Activated B cell treated with CpG ODN at 0.5 μM for 24 hours (primary cell): ENCODE measurements at places on chromosomes 3 and 15. TPM values are rescaled to one million over a fixed set of nuclear protein-coding genes. Genes with fewer than 3 reads are reported as not detected.

Gene P2RY12
- 0.58 and 0.64 TPM in 2 replicates for total RNA-seq

Gene HIGD2B
- total RNA-seq: 0.20 and 0.55 TPM in 2 replicates

DNA sequence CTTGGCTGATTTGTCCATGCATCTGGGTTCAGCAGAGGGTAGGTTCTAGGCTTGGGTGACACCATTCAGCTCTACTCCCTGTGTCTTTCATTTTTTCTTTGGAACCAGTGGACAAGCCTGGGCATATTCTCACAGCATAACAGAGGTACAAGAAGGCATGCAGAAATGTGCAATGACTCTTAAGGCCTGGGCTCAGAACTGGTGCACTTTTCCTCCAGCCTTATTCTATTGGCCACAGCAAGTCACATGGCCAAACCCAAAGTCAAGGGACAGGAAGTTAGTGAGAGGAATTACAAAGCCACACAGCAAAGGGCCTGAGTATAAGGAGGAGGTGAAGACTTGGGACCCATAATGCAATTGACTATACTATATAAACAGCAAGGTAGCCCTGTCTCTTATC, 200.9 kb upstream of the CTDSPL start:
- no peak overlapping the region for H3K4me3 ChIP-seq
- no peaks in the 10 kb centered on the region for H3K27me3 ChIP-seq
- no peaks in the 10 kb centered on the region for H3K4me1 ChIP-seq
- H3K27ac ChIP-seq: no peak overlapping the region
- DNase-seq: no peak

DNA sequence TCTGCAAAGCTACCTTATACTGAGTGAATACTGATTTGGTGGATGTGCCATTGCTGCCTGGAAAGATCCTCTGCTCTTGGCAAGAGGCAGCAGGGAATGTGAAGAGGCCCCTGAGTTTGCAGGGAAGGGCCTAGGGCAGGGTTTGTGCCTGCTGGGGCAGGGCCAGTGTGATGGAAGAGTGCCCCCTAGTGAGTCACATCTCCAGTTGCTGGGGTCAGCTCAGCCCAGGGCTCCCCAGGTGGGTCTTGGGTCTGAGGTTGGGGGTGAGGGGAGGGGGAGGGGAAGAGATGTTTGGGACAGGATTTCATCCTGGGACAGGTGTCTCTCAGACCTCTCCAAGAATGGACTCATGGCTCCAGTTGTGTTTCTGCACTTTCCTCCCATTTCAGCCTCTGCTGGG, 4.1 kb upstream of the AMOTL2 start:
- no peak overlapping the region for H3K4me3 ChIP-seq
- H3K4me1 ChIP-seq: peaks cover 17% of the 10 kb centered on the region
- H3K27ac ChIP-seq: no peak overlapping the region

DNA sequence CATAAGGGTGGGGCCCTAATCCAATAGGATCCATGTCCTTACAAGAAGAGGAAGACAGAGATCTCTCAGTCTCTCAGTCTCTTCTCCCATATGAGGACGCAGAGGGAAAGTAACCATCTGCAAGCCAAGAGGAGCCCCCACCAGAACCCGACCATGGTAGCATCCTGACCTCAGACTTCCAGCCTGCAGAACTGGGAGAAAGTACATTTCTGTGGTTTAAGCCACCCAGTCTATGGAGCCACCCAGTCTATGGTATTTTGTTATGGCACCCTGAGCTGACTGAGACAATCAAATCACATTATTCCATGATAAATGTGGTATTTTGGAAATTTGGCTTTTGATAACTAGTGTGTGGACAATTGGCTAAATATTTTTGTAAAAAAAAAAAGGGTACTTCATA, 101.5 kb upstream of the TMC3 start:
- H3K27ac ChIP-seq: no peak overlapping the region
- H3K36me3 ChIP-seq: no peaks in the 10 kb centered on the region
- H3K4me3 ChIP-seq: no peak overlapping the region
- H3K4me1 ChIP-seq: no peaks in the 10 kb centered on the region

Gene TMC3
- total RNA-seq: not detected in 2 replicates

DNA sequence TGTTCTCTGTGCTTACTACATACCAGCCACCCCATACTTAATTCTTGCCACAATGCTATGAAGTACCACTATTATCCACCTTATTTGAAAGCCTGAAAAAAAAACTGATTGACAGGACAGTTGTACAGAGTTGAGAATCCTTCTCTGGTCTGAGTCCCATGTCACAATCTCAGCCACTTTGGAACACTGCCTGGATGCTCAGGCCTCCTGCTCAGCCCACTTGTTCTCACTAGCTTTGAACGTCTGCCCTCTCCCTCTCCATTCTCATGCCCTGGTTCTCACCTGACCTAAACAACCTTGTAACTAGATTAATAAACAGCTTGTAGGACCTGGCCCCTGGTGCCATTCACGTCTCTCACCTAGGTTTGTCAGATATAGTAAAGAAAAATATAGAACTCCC, 53.9 kb downstream of the TRIM69 start:
- H3K4me3 ChIP-seq: no peak overlapping the region
- no peaks in the 10 kb centered on the region for H3K27me3 ChIP-seq
- no peak overlapping the region for H3K27ac ChIP-seq
- DNase-seq: no peak
- H3K36me3 ChIP-seq: no peaks in the 10 kb centered on the region

DNA sequence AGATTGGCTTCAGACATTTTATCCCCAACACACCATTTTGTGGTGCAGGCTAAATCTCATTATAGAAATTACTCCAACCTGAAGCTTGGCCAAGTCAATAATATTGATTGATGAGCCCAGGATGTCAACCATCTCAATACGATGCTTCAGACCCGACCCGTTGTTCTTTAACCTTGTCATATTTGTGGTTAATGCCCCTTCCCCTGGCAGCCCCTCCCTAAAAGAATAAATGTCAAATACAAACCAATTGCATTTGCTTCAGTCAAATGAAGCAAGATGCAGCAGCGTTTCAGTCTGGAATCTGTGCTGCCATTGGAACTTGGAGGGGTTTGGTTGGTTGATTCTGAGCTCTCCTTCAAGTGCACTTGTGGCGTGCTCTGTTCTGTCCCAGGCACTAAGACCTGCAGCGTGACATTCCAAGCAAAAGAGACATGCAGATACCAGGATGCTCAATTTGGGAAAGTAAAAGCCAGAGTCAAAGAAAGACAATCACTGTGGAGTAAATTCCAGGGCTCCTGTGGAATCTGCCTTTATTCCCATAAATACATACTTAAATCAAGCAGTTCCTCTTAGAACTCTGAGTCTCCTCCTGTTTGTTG, 23.8 kb upstream of the PSMD6 start:
- no peak for DNase-seq
- H3K4me1 ChIP-seq: peaks cover 4% of the 10 kb centered on the region
- no peak overlapping the region for H3K27ac ChIP-seq
- no peak overlapping the region for H3K4me3 ChIP-seq

GRCh38 chr3:127183931-127184869, 8.7 kb upstream of the PRR23E start:
- H3K4me3 ChIP-seq: no peak overlapping the region
- H3K27ac ChIP-seq: no peak overlapping the region
- no peak for DNase-seq
- no peaks in the 10 kb centered on the region for H3K36me3 ChIP-seq
- H3K4me1 ChIP-seq: no peaks in the 10 kb centered on the region

DNA sequence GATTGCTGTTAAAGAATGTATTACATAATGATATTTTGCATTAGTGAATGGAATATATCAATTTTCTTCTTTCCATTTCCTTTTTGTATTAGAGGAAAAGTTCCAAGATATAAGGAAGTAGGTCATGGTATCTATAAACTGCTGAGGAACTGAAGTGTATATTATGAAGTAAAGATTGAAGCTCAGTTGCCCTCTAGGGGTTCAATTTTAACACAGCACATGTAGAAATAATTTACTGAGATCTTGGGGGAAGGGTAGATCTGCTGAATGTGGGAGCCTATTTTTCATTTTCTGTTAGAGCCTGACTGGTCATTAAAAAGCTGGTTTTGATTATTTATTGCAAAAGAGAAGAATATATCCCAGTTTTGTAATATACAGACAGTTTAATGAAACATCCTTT, 45.2 kb downstream of the CMC1 start:
- H3K27me3 ChIP-seq: no peaks in the 10 kb centered on the region
- no peaks in the 10 kb centered on the region for H3K4me1 ChIP-seq
- H3K4me3 ChIP-seq: no peak overlapping the region
- peaks cover 12% of the 10 kb centered on the region for H3K36me3 ChIP-seq
- DNase-seq: no peak

DNA sequence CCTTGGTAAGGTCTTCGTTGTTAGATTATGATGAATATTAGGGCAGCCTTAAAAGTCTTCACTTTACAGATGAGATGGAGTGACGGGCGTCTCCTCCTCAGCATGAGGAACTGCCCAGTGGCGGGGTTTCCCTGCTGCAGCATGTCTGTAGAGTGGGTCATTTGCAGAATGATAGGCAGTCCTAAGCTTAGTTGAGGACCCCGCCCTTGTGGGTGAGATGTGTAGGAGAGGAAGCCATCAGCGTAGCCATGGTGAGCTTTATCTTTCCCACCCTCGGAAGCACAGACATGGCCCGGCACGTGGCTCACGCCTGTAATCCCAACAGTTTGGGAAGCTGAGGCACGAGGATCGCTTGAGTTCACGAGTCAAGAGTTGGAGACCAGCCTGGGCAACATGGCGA, 877 bp downstream of the NIT2 start:
- H3K4me3 ChIP-seq: peak overlapping the region; percentile 91
- H3K4me1 ChIP-seq: peaks cover 19% of the 10 kb centered on the region
- H3K36me3 ChIP-seq: peaks cover 18% of the 10 kb centered on the region
- DNase-seq: peak; percentile 25
- H3K27me3 ChIP-seq: no peaks in the 10 kb centered on the region
- peak overlapping the region; percentile 92 for H3K27ac ChIP-seq

DNA sequence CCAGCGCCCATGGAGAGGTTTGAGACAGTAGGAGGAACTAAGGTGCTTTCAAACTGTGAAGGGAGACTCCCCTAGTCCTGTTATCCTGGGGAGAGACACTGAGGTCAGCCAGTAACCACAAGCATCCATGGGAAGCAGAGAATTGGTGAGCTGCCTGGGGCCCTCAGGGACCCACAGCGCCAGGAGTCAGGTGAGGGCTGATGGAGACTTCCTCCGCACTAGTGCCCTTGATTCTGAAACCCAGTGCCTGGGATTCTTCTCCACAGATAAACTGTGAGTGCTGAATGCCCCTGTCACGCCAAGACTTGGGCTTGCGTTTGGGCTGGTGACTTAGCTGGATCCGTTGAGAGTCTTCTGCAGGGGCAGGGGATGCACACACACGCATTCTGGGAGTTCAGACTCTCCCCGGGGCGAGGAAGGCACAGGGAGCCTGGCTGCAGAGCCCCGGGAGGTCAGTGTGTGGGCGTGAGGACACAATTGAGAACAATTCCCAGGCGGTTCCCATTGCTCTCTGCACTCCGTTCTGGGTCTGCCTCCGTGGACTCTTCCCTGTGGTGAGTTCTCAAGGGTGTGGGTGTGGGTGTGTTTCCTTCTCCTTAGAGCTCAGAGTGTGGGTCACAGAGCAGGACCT, 37.9 kb upstream of the SLCO2A1 start:
- no peaks in the 10 kb centered on the region for H3K4me1 ChIP-seq
- no peaks in the 10 kb centered on the region for H3K36me3 ChIP-seq
- H3K4me3 ChIP-seq: no peak overlapping the region
- no peak for DNase-seq
- H3K27me3 ChIP-seq: no peaks in the 10 kb centered on the region

DNA sequence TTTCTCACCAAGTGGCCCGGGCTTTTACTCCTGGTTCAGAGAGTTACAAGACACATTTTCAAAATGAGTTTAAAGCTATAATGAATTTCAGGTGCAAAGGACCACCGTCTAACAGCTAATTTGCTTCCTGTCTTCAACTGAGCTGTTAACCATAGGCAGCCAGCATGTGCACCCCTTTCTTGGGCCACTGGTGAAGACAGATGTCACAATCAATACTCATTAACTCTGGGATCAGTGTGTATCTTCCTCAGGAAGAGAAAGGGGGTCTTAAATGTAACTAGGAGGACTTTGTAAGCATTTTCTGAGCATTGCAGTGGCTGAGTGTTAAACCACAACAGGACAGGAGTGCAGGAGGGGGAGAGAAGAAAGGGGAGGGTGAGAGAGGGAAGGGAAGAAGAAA, 750.7 kb upstream of the CFAP20DC start:
- H3K4me1 ChIP-seq: no peaks in the 10 kb centered on the region
- no peak overlapping the region for H3K27ac ChIP-seq
- no peak overlapping the region for H3K4me3 ChIP-seq
- H3K27me3 ChIP-seq: no peaks in the 10 kb centered on the region

DNA sequence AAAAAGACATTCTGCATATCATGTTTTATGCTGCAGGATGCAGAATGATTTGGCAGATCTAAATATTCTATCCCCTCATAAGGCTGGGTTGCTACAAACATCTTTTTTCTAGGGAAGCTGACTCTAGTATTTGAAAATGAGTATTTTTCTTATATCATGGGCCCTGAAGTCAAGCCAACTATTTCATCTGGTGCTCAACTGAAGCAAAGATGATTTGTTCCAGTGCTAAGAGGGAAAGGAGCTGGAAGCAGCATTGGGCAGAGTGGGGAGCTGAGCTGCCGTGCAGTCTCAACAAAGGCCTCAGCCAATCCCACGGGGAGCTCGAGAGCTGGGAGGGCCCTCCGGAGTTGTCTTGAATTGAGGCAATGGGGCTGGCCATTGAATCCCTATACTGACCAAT, 155.3 kb upstream of the SLCO3A1 start:
- no peaks in the 10 kb centered on the region for H3K36me3 ChIP-seq
- no peak overlapping the region for H3K27ac ChIP-seq
- DNase-seq: no peak

- no peaks in the 10 kb centered on the region for H3K27me3 ChIP-seq
- peaks cover 69% of the 10 kb centered on the region for H3K4me1 ChIP-seq
- H3K27ac ChIP-seq: no peak overlapping the region
These were observed 62.2 kb upstream of the CTSH start for GRCh38 chr15:79007066-79007465.

DNA sequence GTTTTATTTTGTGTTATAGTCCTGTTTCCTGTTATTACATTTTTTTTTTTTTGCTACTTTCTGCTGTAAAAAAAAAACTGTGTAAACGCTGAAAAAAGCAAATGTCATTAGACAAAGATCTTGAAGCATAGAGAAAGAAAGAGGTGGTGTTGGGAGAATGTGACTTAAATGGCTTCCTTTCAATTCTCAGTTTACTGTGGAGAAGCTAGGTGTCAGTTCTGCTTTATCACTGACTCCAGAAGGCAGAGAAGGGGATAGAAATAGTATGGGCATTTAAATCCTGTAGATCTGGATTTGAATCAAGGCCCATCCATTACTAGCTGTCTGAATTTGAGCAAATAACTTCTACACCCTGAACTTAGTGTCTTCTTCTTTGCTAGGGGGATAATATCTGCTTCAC, 23.0 kb downstream of the PPM1L start:
- no peaks in the 10 kb centered on the region for H3K27me3 ChIP-seq
- H3K36me3 ChIP-seq: no peaks in the 10 kb centered on the region
- DNase-seq: no peak
- H3K4me1 ChIP-seq: peaks cover 6% of the 10 kb centered on the region
